ENCODE measurements at places on chromosomes 12 and 14. TPM values are rescaled to one million over a fixed set of nuclear protein-coding genes. Genes with fewer than 3 reads are reported as not detected.

Gene ACVRL1
- 0.18 TPM for total RNA-seq

Gene IRAK3
- total RNA-seq, result 1.4 TPM

Gene KLRK1
- not detected for total RNA-seq

Gene GON7
- 15.3 TPM for total RNA-seq

Gene PTGER2
- total RNA-seq, result 3.8 TPM

Gene CMA1
- total RNA-seq, result not detected

Gene DBX2
- not detected for total RNA-seq

Gene KCNMB4
- 0.35 TPM for total RNA-seq

Gene SLC16A7
- 0.10 TPM for total RNA-seq

Gene CCDC184
- total RNA-seq, result 2.8 TPM

Gene CISTR
- not detected for total RNA-seq

Gene ADAM20
- total RNA-seq, result not detected

Gene PLA2G1B
- not detected for total RNA-seq

Gene IFNG-AS1
- total RNA-seq, result not detected

Gene SPIC
- not detected for total RNA-seq

Gene PPP4R4
- total RNA-seq, result 0.48 TPM

Gene KLHL33
- total RNA-seq, result 0.03 TPM

Gene KRT80
- total RNA-seq, result 38.9 TPM

Gene KRT79
- total RNA-seq, result 0.10 TPM

Gene TTC6
- total RNA-seq, result 0.45 TPM

Gene FGF6
- total RNA-seq, result not detected

Gene TMTC2
- 0.91 TPM for total RNA-seq

Gene SIX6
- not detected for total RNA-seq

Gene BTBD6
- total RNA-seq, result 43.3 TPM

Gene CD4
- not detected for total RNA-seq

Gene NOVA1
- total RNA-seq, result 4.7 TPM

Gene POLE
- total RNA-seq, result 48.8 TPM

All from A549 treated with AZD2906 at 1 μM for 4 hours (cell line).